Heart left ventricle (tissue), 16 donors: ENCODE measurements at places on chromosomes 16 and 17. TPM values are rescaled to one million over a fixed set of nuclear protein-coding genes. Genes with fewer than 3 reads are reported as not detected.
A peak's percentile ranks its signal among the peaks of the same experiment; 100 is the strongest.

The CA7 gene
- total RNA-seq = not detected

The KCNAB3 gene
- 0.49 TPM for total RNA-seq

The AGRP gene
- total RNA-seq = not detected

DNA sequence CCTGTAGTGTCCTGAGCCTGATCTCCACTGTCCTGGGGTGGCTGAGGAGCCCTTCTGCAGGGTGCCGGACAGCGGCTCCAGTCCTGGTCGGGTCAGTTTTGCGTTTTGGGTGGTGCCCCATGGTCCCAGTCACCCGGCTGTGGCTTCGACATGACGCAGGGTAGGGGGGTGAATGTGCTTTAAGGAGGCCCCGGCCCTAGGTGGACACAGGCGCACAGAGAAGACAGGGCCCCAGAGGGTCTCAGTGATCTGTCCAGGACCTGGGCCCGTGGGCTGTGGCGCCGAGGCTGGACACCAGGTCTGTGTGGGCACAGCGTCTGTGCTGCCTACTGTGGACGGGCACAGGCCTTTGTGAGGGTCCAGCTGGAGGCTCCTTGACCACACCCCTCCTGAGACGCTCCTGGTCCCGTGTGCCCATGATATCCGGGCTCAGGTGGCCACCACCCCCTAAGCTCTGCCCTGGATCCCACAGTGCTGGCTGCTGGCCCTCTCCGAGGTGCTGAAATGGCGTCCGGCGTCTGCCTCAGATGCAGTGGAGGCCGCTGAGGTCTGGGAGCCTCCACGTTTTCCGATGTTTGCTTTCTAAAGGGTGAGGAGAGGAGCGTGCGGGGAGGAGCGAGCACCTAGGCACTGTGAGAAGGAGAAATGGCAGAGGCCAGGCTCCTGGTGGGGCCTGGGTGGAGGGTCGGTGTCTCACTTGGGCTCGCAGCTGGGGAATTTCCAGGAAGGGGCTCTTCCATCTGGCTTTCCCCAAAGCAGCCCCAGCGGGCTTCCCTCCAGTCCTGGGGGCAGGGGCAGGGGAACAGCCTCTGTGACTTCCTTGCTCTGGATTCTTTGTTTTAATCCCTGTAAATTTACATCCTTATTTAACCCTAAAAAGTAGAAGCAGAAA lies 56.1 kb upstream of the ACSF3 start:
- H3K27ac ChIP-seq = no peak overlapping the region
- no peaks in the 10 kb centered on the region for H3K4me1 ChIP-seq
- H3K4me3 ChIP-seq = no peak overlapping the region
- H3K27me3 ChIP-seq = peaks cover 16% of the 10 kb centered on the region

DNA sequence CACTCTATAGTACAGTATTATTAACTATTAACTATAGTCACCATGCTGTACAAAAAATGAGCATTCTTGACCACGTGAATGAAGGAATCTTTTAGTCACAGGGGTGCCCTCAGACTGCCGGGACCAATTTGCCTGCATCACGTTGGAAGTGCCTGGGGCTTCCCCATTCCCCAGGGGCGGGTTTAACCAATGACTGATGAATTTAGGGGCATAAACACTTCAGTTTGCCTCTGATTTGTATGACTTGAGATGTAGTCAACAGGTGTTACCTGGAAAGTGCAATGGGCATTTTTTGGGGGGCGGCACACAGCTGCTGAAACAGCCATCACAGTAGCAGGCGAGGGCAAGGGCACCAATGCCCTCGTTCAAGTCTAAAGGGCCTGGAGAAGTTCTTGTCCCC lies 8.7 kb upstream of the PYY start:
- H3K27ac ChIP-seq = no peak overlapping the region
- no peaks in the 10 kb centered on the region for H3K4me1 ChIP-seq
- no peak for DNase-seq
- H3K27me3 ChIP-seq = no peaks in the 10 kb centered on the region
- H3K4me3 ChIP-seq = no peak overlapping the region
- no peaks in the 10 kb centered on the region for H3K36me3 ChIP-seq

- H3K27me3 ChIP-seq = peaks cover 47% of the 10 kb centered on the region
- no peak overlapping the region for H3K27ac ChIP-seq
- peak; percentile 59 for DNase-seq
- no peak overlapping the region for H3K4me3 ChIP-seq
- no peaks in the 10 kb centered on the region for H3K36me3 ChIP-seq
These were observed 29.3 kb downstream of the TLE7 start for GRCh38 chr16:71412270-71413160.

DNA sequence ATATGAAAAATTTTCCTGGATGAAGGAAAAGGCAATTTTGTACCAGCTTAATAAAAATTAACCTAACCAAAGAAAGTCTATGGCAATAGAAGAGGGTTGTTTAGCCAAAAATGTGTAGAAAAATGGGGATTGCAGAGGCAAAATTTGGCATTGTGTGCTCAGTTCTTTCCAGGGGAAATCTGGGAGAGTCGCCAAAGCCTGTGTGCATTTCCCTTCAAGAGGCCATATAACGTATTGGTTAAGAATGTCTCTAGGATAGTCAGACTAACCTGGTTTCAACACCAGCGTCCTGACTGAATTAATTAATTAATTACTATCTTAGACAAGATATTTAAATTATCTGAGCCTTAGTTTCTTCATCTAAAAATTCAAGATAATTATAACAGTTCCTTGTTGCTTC lies 44.8 kb upstream of the HLF start:
- no peaks in the 10 kb centered on the region for H3K36me3 ChIP-seq
- H3K4me1 ChIP-seq = no peaks in the 10 kb centered on the region
- no peaks in the 10 kb centered on the region for H3K27me3 ChIP-seq
- H3K4me3 ChIP-seq = no peak overlapping the region
- DNase-seq = no peak
- H3K27ac ChIP-seq = no peak overlapping the region
